ENCODE measurements at places on chromosomes 11 and 22.

GRCh38 chr22:34038801-34039555 is 118.7 kb upstream of the LARGE1 start:
- DNase-seq: no peak

- no peak for DNase-seq
Observed at GRCh38 chr11:56932572-56933220, 56.0 kb upstream of the OR5AK2 start.

DNA sequence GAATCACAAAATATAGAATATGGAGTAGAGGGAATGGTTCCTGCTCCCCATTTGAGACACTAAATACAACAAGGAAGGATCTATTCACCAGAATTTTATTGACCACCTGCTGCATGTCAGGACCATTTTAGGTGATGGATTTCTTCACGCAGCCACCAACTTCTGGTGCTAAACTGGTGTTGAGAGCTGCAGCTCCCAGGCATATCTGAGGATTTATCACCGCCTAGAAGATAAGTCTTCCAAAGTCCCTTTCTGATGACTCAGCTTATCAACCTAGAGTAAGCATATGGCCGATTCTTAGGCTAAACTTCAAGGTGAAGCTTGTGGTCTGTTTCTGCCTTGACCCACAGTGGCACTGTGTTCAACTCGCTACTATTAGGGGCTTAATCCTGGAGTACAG is 6.7 kb downstream of the DDI1 start:
- DNase-seq: no peak

DNA sequence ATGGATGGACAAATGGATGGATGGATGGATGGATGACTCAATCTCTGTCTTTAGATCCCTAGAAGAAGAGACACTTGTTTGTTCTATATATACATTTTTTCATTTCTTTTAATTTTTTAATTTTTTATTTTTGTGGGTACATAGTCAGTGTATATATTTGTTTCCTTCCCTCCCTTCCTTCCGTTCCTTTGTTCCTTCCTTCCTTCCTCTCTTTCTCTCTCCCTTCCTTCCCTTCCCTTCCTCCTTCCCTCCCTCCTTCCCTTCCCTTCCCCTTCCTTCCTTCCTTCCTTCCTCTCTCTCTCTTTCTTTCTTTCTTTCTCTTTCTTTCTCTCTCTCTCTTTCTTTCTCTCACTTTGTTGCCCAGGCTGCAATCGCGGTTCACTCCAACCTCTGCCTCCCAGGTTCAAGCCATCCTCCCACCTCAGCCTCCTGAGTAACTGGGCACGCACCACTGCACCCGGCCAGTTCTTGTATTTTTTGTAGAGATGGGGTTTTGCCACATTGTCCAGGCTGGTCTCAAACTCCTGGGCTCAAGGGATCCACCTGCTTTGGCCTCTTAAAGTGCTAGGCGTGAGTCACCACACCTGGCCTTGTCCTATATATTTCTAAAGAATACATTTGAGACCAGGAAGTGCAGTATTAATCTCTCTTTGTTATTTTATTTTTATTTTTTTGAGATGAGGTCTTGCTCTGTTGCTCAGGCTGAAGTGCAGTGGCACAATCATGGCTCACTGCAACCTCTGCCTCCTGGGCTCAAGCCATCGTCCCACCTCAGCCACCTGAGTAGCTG is 42.5 kb upstream of the AQP11 start:
- no peak for DNase-seq

GRCh38 chr11:85941380-85941973 is 86.3 kb downstream of the CCDC83 start:
- DNase-seq: peak; percentile 34
